ENCODE measurements at places on chromosomes 7 and 10.

DNA sequence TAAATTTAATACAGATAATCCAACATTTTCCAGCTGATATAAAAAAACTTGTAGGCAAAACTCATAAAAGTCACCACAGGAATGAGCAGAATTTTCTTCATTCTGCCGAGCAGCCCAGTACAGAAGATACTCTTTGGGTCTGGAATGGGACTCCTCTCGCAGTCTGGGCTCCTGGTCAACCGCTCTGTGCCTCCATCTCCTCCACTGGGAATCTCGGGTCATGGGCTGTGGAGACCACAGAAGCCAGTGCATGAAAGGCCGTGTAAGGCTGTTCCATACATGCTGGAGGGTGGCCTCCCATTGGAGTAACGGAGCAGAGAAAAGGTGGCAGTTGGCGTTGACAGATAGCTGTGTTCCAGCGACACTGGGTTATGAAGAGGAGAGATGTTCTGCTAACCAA lies 616.4 kb upstream of the MGMT start:
- DNase-seq = no peak

DNA sequence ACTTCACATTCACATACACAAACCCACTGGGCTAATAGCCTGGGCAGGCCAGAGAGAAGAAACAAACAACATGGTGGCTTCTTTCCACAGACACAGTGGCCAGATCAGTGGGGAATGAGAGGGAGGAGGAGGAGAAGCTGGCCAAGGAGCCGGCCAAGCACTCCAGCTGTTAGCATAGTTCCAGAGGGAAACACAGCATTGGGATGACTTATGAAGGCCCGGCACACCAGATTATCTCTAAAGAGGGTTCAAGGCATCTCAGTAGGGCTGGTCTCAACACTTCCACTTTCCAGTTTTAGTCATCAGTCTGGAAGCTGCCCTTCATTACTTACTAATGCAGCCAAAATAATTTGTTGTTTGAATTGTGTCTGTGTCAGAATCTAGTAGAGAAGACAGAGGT lies 42.1 kb upstream of the GPR26 start:
- DNase-seq = no peak

GRCh38 chr7:45324683-45325237 lies 167.2 kb downstream of the RAMP3 start:
- DNase-seq = no peak

DNA sequence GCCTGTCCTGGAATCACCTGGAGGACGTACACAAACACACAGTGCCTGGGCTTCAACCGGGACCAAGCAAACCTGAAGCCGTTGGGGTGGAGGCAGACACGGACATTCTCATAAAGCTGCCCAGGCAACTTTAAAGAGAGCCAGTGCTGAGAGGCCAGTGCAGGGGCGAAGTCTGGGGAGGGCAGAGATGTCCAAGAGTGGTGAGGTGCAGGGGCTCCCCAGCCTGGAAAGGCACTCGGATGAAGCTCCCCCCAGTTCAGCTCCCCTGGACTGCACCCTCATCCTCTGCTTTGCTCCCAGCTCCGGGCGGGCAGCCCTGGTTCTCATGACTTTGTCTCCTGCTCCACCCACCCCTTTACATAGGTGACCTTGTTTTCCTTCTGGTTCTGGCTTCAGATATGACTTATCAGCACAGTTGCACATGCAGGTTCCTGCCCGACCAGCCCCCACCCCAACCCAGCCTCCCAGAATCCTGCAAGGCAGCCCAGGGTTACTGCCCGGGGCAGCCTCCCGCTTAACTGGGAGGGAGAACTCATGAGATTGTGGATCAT lies 60.8 kb upstream of the EEPD1 start:
- no peak for DNase-seq

DNA sequence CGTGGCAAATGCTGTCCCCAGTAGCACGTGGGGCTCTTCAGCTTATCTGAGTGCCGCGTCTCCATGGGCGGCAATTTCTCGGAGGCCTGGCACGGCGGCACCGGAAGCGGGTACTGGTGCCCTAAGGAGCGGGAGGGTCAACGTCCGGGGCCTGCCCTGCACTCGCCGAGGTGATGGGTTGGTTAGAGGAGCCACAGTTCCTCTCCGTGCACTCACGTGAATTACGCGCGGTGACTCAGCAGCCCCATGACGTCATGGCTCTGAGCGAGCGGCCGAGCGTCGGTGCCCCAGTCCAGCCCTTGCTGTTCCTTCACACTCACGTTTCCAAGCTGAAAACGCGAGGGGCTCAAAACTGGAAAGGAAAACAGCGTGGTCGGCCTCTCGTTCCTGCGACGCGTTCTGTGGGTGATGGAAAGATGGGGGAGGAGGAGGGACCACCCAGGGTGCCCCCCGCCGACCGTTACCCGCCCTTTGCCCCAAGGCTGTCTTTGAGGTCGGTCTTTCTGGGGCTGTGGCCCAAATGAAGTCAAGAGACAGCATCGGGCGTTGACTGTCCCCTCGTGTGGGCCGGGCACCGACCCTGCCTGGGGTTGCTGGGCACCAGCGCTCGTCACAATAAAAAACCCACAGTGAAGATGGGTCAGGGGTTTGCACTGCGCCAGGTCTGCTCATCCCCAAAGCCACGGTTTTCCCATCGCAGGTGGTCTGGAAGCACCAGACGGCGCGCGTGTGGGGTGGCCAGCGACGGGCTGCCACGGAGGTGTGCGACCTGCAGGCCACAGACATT lies 70.4 kb upstream of the CFAP46 start:
- DNase-seq = no peak

DNA sequence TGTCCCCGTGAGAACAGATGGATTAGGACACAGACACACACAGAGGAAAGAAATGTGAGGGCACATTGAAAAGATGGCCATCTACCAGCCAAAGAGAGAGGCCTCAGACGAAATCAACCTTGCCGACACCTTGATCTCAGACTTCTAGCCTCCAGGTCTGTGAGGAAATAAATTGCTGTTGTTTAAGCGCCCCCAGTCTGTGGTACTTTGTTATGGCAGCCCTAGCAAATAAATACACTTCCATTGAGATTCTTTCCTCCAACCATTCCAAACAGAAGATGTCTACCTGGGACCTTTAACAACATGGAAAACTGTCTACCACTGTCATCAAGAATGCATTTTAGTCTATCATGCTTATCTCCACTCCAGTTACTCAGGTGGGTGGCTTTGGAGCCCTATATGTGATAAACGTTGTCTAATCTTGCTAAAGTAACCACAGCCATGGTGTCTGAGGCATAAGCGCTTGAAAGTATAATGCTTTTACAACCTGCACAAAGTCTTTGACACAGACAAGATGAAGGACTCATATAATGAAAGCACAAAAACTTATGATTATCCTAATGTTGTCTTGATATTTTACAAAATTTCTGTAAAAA lies 244.3 kb downstream of the MTERF1 start:
- DNase-seq = peak; percentile 68

GRCh38 chr10:46026106-46026505 lies 4.3 kb downstream of the NCOA4 start:
- DNase-seq = no peak

DNA sequence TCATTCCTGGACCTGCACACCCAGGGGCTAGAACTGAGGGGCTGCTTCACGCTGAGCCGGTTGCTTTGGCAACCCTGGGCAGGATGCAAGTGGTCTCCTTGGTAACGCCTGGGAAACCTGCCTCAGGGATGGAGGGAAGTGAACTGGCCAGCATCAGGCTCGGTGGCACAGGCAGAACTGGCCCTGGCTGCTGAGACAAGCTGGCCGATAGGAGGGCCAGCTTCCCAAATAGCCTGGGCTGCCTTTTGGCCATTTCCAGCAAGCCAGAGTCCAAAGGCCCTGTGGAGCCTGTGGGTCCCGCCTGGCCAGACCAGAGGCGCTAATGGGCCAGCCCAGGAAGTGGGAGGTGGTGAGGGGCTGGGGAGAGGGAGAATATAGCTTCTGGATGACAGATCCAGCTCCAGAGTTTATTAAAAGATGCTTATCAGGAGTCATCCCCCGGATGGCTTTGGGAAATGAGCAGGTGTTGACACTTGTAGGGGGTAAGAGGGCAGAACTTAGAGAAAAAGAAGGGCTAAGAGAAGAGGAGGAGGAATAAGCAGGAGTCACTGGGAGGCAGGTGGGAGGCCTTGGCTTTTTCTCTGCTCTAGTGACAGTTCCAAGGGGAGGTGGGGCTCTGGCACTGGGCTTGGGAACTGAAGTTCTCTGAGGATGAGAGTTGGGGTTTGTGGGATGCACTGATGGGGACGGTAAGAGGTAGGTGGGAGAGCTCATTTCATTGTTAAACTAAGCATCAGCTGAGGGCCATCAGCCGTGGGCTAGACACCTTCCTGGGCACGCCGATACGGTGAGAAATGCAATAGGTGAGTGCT lies 9.6 kb downstream of the NEURL1 start:
- no peak for DNase-seq

GRCh38 chr7:19290066-19290465 lies 144.8 kb upstream of the FERD3L start:
- no peak for DNase-seq

GRCh38 chr7:3063016-3063753 lies 19.5 kb upstream of the CARD11 start:
- no peak for DNase-seq

GRCh38 chr7:97088364-97088763 lies 29.1 kb upstream of the SDHAF3 start:
- DNase-seq = no peak

DNA sequence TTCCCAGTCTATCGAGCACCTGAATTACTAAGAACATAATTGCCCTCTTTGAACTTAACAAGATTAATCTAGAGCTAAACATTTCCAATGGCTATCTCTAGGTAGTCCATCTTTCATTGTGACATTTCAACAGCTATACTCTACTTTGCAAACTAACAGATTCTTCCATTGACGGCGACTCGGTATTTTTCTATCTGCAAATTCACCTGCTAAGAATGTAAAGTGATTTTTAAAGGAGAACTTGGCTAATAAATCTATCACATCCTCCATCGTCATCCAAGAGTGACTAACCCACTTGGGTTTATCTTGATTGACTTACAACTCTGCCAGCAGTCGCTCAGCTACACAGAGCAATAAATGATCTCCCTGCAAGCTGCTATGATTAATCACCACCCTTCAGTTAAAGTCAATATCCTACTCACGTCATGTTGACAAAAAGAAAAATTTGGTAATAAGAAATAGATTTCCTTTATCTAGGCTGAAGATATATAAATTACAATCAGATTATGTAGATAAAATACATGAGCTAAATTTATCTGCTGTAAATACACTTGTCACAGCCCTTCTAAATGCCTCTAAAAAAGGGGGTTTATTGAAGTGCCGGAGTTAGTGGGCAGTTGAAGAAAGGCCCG lies 99.5 kb downstream of the SFMBT2 start:
- DNase-seq = no peak

DNA sequence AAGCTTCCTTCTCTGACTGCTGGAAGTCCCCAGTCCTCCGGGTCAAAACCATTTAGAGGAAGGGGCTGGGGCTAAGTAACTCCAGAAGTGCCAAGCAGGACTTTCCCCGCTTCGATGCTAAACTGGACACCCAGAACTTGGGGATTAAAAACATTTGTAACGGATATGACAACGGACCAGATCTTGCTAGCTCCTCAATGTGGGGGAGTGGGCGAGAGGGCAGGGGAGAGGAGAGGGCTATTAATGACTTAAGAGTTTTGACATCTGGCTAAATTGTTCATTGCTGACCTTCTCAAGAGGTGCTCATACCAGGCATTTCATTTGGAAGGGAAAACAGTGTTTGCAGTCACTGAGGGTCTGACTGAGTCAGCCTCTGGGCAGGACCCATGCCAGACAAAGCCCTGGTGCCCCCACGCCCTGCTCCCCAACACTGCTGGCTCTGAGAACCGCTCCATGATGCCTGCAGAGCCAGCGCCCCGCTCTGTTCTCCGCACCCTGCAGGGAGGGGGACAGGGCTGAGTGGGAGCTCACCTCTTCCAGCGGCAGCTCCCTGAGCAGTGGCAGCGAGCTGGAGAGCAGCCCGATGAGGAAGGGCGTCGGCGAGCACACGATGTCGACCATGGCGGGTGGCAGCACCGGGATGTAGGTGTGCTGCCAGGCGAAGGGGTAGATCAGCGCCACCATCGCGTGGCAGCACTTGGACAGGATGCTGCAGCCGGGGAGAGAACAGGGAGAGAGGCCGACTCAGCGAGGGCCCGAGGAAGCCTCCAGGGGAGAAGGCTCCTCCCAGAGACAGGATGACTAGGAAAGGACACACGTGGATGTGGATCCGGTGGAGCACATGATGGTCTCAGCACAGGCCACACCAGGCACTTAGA lies 47.7 kb upstream of the MKRN1 start:
- DNase-seq = no peak

GRCh38 chr10:86041116-86041515 lies 325.5 kb downstream of the GRID1 start:
- DNase-seq = no peak

All from ACHN (cell line).